ENCODE measurements at places on chromosomes 4 and X.

GRCh38 chr4:80107374-80107773 lies 34.3 kb upstream of the ANTXR2 start:
- no peak for DNase-seq

DNA sequence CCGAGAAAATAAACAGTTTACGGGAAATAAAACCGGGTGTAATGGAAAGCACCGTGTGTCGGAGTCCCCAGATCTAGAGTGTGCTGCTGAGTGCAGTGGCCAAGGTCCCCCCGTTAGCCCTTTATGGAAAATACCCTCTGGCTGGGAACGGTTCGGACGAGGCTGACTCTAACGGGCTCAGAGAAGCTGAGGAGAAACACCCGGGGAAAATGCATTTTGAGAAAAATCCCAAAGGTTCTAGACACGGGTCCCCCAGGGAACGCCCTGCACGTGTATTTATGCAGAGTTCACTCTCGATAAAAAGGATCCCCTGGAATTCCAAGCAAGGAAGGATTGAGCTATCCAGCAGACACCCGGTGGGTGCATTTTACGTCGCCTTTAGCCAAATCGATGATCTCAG lies 177.2 kb downstream of the CRLF2 start:
- no peak for DNase-seq

GRCh38 chr4:99665983-99666382 lies 8.4 kb upstream of the C4orf54 start:
- no peak for DNase-seq

DNA sequence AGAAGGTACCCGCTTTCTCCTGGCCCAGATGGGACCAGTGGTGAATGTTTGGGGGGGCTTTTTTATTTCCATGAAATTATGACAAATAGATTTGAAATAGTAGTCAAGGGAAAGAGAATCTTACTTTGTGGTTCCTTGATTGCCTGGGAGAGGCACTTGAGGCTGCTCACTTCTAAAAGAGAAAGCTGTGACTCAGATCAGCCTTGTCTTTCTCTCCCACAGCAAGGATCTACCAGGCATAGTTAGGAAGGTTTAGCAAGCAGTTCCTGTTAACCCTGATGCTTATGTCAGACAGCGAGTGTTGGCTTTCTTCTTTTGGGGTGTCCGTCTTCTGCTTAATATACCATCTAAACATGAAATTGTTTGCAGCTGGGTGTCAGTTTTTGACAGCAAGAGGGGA lies 114.5 kb downstream of the TSPAN7 start:
- DNase-seq = no peak

GRCh38 chrX:87728459-87728858 lies 210.9 kb downstream of the KLHL4 start:
- DNase-seq = no peak

DNA sequence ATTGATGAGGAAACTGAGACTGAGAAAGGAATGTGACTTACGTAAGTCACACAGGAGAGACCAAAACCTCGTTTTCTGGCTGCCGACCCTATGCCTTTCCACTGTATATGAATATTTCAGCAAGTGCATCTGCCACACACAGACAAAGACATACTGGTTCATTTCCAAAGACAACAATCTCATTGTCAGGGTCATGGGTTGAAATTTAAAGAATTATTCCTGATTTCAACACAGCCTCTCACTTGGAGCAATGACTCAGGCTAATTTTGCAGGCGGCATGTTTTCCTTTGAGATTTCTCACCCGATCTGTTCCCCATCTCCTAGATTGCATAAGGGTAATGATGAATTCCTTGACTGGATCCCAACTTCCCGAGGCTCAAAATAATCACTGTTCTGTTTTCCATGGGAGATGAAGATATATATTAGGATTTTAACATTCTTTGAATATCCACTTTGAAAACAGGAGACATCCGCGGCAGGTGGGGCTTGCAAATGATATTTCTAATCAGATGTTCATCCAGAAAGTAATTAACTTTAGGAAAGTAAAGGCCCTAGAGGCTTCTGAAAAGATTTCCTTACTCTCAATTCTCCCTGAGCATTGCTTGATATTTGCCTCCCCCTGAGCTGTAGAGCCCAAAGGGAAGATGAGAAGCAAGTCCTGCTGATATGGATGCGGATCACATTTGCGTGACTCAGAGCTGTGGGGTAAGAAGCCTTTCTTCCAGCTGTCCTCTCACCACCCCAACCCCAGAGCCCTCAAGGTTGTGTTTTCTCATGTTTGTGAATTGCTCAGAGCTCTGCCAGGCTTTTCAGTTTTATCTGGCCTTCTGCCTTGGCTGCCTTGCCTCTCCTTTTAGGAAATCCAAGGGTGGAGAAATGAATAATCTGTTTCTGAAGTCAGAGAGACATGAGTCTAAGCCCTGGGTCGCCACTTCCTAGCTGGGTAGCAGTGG lies 361.1 kb upstream of the BOD1L1 start:
- DNase-seq = no peak

- no peak for DNase-seq
Measured at GRCh38 chr4:65737672-65738071, 67.4 kb upstream of the EPHA5 start.

GRCh38 chr4:41122775-41123174 lies 91.6 kb downstream of the APBB2 start:
- DNase-seq = no peak

DNA sequence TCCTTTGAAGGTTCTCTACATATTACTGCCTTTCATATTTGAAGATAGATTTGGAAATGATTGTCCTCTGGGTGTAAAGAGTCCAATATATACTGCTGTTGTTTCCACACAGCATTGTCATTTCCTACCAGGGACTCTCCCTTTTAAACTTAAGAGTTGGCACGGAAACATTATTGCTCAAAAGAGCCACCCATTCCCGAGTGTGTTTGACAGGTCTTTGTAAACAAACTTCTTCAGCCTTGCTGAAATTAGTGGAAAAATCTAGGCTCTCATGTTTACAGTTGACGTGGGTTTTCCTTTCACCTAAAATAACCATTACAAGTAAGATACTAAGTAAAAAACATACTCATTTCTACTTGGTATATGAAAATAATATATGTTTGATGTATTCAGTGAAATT lies 111.4 kb upstream of the LIMCH1 start:
- no peak for DNase-seq

- DNase-seq = no peak
Measured at GRCh38 chr4:42172921-42173320, 20.5 kb upstream of the BEND4 start.

- DNase-seq = no peak
Measured at GRCh38 chr4:73662709-73663546, 42.7 kb upstream of the RASSF6 start.

DNA sequence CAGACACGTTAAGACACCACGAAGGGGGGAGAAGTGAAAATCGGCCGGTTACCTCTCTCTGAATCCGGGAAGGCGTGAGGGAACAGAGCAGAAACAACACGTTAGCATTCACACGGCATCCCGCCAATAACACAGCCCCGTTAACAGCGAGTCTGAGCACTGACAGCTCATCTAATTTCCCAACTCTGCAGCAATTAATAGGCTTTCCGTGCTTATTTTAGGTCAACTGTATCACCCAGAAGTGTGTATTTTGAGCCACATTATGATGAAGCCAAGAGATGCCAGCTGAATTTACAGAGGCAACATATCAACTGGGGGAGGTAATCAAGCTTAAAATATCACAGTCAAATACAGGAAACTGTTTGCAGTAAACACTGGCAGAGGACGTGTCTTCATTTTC lies 92.6 kb downstream of the NSUN7 start:
- DNase-seq = no peak

DNA sequence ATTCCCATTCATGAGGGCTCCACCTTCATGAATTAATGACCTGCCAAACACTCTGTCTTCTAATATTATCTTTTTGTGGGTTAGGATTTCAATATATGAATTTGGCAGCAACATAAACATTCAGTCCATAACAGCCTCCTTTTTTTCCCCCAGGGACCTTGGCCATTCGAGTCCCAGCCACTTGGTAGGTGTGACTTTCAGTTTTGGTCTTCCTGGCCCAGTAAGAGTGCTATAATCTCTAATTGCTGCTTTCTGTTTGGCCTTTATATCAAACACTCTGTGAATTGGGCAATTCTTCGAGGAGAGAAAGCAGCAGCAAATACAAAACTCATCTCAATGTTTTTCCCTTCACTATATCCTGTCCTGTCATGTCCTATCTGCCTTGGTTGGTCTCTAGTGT lies 12.4 kb upstream of the RADX start:
- DNase-seq = no peak

DNA sequence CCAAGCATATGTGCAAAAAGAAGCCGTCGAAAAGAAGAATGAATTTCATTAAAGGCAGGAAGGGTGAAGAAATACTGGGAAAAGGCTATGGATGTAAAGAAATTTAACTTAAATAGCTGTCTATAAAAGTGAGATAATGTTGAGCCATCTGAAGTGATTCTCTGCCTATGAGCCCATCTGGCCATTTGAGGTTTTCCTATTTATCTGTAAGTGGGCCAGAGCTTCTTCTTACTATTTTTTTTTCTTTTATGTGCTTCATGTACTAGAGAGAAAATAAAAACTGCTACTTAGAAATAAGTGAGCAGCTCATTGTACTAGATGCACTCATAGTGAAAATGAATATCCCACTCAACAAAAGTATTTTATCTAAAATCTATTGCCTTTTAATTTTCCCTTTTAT lies 725.7 kb downstream of the FSTL5 start:
- DNase-seq = no peak

DNA sequence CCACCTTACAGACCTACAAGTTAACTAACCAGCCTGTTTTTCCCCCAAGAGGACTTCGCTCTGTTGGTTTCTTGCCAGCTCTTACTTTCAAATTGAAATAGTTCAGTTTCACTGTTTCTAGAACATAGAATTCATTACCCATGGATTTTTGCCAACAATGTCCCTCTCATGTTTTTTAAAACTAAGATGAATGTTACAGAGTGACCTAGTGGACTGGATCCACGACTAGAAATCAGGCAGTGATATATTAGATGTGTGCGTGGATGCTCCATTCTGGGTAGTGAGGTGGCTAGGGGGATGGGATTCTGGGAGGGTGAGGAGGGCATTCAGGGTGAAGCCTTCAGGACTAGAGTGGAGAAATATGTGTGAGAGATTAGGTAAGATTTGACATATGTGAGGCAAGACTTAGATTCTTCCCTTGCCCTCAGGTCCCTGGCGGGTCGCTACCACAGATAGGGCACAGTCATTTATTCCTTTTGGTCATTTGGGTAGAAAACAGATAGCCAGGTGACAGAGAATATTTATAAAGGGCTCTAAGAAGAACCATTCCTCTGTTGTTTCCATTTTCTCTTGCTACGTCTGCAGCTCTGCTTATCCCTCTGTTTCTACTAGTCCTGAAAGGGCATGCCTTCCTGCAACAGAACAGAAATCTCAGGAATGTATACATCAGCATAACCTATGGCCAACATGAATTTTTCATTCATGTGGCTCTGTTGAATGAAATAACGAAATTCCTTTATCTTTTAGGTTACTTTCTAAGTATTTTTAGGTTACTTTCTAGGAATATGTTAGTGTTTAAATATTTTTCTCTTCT lies 15.4 kb upstream of the JADE1 start:
- no peak for DNase-seq

GRCh38 chr4:20203508-20203907 lies 48.2 kb upstream of the SLIT2 start:
- DNase-seq = no peak

DNA sequence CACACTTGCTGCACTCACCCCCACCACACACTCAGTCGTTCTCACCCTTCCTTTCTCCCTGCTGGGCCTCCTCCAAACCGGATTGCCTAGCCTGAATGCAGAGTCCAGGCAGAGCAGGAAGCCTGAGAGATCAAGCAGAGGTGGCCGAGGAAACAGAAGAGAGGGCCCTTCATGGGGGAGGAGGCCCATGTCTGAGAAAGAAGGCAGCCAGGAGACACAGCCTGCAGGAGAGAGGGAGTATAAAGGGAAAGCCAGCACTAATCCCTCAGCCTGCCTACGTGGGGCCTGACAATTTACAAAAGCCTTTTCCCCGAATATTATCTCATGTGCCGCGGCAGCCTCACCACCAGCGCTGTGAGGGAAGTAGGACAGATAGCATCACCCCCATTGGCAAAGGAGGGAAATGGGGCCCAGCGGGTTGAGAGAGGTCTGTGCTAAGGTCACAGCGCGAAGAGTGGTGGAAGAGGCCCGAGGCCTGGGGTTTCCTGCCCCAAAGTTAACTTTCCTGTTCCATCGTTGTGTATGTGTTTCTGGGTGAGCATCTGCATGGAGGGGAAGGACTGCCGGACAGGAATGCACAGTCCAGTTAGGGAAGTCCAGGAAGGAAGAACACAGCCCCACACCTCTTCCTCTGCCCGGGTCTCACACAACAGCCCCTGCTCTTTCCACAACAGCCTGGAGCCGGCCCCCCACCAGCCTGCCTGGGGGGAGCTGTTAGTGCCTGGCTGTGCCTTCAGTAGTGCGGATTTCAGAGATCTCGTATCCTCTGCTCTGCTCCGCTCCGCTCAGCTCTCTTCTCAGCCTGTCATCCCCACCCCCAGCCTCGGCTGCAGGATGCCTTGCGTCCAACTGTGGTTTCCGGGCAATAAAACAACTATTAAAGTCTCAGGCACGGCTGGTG lies 50.9 kb upstream of the BCOR start:
- DNase-seq = no peak

DNA sequence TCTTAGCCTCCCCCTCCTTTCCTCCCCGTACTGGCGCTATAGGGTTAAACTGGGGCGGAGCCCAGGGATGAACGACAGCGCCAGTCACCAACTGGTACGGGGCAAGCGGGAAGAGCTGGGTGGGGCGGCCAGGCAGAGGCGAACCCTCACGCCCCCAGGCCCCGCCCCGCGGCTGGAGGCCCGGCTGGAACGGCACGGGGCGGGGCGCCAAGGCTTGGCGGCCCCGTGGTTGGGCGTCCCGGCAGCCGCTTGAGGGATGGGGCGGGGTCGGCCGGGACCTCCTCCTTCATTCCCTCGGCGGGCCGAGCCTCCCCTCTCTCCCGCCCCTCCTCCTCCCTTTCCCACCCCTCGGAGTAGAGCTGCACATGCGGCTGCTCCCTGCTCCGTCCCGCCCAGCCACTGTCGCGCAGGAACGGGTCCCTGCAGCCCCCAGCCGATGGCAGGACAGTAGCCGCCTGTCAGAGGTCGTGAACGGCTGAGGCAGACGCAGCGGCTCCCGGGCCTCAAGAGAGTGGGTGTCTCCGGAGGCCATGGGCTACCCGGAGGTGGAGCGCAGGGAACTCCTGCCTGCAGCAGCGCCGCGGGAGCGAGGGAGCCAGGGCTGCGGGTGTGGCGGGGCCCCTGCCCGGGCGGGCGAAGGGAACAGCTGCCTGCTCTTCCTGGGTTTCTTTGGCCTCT lies at the start of gene EDA:
EDA (plus strand) TSS at position 335 of the 678 bp plus-strand sequence.
- peak; percentile 28 for DNase-seq

DNA sequence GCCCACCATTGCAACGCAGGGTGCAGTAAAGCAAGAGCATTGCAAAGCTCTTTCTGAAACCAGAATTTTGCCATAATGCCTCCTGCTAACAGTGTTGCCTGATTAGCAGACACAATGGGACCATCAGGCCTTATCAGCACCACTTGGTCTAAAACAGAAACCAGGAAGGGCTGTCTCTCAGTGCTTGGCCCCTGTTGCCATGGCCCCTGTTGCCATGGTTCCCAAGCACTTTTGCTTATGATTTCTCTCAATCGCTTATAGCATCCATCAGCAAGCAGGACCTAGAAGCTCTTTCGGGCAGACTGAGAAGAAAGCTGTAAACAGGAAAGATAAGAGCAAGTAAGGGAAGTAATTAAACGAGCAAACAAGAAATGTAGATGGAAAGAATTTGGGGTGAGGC lies 36.8 kb downstream of the RTL5 start:
- DNase-seq = peak; percentile 54

Measured in effector CD4-positive, alpha-beta T cell (primary cell).